ENCODE measurements at places on chromosomes 2 and 18.

GRCh38 chr2:227827143-227827542 lies 13.5 kb downstream of the CCL20 start:
- DNase-seq, result no peak

DNA sequence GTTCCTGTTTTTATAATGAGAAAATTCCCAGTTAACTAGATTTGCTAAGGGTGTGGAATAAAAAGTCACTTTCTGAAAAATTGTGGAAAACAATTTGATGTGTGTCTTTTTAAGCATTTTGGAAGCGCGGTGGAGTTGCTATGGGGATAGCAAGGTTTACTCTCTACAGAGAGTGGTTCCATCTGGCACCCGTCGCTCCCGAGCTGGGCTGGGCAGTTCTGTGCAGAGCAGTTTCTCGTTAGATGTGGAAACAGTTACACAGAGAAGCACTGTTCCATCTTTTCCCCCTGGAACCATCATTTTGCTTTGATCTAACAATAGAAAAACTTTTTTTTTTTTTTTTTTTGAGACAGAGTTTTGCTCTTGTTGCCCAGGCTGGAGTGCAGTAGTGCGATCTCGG lies 17.4 kb downstream of the LDLRAD4 start:
- DNase-seq, result no peak

DNA sequence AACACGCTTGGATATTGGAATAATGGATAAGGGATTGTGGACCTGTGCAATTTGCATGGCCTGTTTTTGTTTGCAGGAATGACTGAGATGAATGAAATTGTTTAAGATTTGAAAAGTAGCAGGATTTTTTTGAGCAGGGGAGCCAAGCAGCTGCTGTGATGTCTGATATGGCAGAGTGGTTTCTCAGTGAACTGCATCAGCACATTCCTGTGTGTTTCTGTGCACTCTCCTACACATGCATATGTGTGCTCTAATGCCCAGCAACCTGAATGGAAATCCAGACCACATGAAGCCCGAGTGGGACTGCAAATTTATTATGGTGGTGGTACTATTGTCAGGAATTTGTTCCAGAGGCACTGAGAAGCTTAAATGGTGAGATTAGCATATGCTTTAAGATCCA lies 161.7 kb downstream of the PARD3B start:
- no peak for DNase-seq

DNA sequence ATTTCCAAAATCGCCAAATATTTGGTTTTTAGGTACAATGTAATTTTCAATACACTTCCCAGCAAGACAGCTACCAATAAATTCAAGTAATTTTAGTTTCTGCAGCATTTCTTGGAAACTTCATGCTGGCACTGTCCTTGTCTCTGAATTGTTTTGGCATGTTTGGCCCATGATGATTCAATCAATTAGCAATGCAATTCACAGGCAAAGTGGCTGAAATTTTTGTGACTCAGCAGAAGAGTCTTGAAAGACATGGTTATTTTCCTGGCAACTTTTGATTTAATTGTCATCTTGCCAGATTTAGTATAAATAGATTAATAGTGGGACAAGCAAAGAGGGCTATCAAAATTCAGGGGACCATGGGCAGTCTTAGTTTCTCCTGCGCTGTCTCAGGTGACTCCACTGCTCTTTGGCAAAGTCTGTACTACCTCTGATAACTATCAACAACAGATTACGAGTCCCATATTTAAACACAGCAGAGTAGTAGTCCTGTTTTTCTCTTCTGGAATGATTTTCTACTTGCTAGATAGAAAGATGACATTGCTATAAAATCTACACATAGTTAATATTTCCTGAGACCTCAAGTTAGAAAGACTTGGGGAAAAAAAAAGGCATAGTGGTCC lies 88.9 kb upstream of the CYP26B1 start:
- no peak for DNase-seq

- no peak for DNase-seq
Measured at GRCh38 chr2:2095360-2096093, 235.5 kb downstream of the MYT1L start.

DNA sequence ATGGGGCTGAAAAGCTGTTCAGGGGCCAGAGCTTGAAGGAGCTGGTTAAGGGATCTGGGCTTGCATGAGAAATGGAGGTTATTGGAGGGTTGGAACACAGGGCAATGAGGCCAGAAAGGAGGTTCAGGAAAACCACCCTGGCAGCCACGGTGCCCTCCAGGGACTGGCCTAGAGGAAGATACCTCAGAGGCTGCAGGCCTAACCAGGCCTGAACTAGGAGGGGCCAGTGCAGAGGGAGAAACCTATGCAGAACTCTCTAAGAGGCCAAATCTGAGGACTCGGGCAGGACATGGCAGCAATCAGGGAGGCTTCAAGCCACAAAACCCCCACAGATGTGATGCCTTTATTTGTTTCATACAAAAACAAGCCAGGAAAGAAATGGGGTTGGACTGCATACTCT lies 66.8 kb downstream of the BIN1 start:
- no peak for DNase-seq

GRCh38 chr2:1714291-1715064 lies 29.8 kb downstream of the PXDN start:
- no peak for DNase-seq

DNA sequence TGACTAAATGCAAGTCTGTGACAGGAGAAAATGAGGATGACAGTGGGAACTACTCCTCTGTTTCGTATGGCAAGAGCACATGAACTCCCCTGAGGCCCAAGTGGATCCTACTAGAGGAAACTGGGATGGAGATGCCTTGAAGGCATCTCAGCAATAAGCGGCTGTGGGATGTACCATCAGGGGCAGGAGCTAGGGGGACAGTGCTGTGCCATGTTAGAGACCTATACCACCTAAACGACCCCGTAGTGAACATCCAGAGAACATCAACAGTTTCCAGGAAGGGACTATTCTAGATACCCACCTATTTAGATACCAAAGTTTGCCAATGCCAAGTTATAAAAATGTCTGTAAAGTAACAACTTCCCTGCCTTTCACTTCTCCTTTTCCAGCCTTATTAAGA lies 860.8 kb upstream of the ACVR2A start:
- no peak for DNase-seq

GRCh38 chr2:241842620-241843211 lies 16.0 kb downstream of the PDCD1 start:
- no peak for DNase-seq

DNA sequence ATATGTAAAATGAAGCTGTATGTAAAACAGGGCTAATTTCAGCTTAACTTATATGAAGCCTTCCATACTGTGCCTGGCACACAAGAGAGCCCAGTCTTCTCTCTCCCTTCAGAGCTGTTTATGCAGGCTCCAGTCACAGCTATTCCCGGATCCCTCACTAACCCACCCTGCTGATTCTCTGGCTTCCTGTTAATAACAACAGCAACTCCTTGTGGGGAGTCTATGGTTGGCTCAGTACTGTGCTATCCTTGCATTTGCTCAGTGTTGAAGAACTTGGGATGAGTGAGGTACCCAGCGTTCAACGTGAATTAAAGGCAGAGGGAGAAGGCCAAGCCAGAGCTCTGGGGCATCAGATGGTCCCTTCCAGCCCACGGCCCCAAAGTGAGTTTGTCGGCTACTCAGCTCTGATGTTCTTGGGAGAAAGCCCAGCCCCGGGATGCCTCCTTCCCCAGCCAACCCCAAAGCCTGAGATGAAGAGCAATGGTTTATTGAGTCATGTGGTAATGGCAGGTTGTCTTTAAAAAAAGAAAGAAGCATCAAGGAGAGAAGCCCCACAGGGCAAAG lies 43.2 kb downstream of the PSD4 start:
- DNase-seq, result no peak

DNA sequence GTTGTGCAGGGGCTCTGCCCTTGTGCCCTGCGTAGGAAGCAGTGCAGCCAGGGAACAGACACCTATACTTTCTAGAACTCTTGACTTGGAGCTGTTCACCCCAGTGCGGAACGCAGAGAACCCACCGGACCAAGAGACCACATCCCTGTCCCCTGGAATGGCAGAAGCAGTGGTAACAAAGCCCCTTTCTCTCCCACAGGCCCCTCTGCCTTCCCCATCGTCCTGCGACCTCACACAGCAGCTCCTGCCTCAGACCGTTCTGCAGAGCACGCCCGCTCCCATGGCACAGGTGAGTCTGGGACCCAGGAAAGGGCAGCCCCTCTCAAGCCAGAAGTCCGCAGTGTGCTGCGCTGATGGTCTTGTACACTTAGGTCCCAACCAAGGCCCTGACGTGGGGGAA lies 24.6 kb upstream of the RPL31 start:
- no peak for DNase-seq

GRCh38 chr2:9251154-9252001 lies 44.8 kb downstream of the ASAP2 start:
- no peak for DNase-seq

DNA sequence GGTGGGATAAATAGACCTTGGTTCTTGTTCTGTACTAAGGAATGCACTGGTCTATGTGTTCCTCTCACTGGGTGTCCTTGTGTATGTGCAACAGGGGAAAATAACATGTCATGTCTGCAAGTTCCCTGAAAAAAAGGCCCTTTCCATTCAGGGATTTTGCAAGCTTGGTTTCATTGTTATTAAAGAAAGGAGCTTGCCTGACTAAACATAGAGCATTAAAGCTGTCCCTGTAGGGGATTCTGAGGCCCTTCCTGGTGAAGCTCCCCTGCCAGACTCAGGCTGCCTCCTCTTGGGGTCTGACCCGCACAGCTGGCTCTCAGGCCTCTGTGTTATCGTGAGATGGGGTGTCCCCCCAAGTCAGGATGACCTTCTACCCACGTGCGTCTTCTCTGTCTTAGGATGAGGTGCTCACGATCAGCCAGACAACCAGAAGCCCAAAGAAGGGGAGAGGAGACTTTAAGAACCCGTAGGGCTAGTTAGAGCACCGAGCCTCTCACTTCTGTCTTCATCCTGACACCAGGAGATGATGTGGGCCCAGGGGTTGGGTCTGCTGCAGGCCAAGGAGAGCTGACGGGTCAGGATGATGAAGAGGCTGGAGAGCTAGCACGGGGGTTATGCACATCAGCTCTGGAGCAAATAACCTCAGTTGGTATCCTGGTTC lies 21.2 kb downstream of the CAPG start:
- DNase-seq, result no peak

GRCh38 chr2:31535768-31536167 lies 45.0 kb downstream of the SRD5A2 start:
- no peak for DNase-seq

DNA sequence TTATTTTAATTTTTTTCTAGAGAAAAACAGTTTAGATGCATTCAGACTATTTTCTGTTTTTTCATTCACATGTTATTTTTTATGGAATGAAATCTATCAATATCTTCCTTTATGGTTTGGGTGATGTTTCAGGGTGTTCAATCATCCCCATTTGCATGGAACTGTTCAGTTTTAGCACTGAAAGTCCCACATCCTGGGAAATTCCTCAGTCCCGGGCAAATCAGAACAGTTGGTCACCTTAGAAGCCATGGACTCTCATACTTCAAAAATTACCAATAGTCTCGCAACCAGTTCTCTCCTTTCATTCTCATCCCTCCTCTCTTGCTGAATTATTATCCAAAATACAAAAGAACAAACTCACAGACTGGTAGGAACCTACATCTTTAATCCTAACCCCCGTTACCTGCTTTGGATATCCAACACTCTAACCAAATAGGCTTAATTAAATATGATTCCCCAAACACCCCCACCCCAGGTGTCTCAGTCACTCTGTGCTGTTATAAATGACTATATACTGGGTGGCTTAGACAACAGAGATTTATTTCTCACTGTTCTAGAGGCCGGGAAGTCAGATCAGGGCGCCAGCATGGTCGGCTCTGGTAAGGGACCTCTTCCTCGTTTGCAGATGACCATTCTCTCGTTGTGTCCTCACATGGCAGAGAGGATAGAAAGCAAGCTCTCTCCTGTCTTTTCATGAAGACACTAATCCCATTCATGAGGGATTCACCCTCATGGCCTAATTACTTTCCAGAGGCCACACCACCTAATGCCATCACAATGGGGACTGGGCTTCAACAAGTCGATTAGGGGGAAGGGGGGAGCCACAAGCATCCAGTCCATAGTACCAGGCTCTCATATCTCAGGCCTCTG lies 57.7 kb upstream of the SLC1A4 start:
- no peak for DNase-seq

GRCh38 chr2:121828281-121828731 lies 72.9 kb downstream of the TSN start:
- DNase-seq, result no peak

- DNase-seq, result no peak
Measured at GRCh38 chr18:44897816-44898215, 217.1 kb downstream of the SETBP1 start.

DNA sequence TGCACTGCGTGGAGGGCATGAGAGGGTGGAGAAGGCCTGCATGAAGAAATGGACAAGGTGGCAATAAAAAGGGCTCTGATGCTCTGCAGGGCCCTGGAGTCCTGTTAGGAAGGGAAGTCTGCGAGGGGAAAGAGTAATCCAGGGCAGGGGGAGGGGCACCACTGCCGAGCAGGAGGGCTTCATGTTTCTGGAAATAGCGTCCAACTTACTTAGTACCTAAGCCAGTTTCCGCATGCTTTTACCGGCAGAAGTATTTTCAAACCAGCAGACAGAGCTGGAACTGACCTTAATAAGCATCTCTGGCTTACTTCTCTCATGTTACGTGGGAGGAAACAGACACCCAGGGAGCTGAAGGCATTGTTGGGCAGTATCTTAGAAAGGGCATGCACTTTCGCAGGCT lies 156.7 kb downstream of the GALNT14 start:
- no peak for DNase-seq
